ENCODE measurements at places on chromosomes 7 and 10.

- DNase-seq, result no peak
These were observed 242.3 kb downstream of the DYNC1I1 start for GRCh38 chr7:96014617-96015016.

DNA sequence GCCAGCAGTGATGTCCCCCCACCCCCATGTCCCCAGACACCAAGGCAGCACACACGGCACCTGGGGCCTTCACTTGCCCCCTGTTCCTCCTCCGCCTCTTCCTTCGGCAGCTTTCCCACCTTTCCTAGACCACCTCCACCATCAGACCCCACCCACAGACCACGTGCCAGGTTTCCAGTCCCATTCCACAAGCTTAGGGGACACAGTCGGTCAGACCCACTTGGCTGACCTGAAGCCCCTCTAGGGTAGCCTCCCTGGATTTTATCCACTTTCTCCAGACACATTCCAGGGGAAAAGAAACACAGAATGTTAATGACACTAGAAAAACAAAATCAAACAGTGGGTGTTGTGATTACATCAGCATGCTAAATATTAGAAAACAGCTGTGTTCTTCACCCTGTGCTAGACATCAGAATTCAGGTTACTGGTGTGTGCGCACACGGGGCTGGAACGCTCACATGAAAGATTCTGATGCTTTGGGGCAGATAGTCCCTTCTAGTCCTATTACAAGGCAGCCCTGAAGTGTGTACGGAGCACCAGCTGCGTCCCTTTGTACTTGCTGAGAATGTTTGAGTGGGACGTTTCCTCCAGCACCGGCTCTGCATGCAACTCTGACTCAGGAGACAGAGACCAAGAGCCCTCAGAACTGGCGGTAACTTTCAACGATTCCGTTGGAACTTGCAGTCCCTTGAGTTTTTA lies 75.5 kb upstream of the PPP2R2D start:
- no peak for DNase-seq

DNA sequence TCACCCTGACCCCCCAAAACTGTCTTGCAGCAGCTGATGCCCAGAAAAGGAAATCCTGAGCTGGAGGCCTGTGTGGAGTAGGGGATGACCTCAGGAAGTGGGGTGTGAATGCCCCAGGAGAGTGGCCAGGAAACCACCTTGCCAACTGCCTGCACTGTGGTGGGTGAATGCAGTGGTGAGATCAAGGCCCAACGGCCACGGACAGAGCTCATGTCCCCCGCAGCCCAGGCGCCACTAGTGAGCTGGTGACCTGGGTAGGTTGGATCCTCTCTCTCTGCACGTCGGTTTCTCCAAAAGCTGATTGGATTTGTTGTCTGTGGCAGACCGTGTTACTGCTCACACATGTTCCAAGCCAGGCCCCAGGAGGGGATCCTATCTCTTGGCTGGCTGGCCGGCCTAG lies 448.9 kb downstream of the TCERG1L start:
- no peak for DNase-seq

- DNase-seq, result peak; percentile 48
These were observed 114.0 kb upstream of the COBL start for GRCh38 chr7:51430480-51431086.

GRCh38 chr7:133003052-133003910 lies 78.6 kb downstream of the CHCHD3 start:
- no peak for DNase-seq

GRCh38 chr10:4093438-4093837 lies 308.4 kb upstream of the KLF6 start:
- DNase-seq, result no peak

DNA sequence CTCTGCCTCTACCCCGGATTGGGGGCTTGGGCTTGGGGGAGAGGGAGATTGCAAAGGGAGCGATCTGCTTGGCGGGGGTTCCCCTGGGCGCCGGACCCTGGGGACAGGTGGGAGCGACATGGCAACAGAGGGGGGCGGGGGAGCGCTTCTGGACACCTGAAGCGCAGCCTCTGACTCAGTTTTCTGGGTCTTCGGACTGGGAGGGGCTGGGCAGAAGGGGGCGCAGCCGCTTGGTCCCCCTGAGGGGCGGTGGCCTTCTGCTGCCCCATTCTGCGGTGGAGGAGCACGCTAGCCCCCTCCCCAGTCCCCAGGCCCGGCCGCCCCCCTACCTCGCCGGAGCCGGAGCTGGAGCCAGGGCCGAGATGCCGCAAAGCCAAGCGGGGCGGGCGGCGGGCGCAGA lies 380 bp downstream of the NAT16 start:
- DNase-seq, result no peak

DNA sequence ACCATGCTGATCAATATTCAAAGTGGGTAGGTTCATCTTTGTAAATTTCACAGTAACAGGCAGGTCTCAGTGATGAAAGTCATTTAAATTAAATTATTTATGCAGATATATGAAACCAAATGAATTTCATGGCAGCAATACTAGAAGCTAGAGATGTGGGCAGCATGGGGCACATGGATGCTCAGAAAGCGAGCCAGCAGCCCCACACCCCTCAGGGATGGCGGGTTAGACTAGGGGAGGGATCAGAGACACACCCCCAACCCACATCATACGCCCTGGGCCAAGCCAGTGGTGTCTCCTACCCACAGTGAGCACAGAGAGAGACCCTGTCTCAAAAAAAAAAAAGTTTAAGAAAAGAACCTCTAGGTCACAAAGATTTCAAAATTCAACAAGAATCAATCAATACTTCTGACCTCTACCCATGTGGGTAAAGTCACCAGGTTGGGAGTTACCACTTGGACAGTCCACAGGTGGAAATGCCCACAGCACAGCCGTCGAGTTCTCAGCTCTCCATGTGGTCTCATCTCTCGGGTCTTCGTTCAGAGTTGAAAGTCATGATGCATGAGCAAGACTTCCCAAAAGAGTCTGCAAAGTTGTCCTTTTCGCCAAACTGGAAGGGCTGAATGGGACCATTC lies 79.3 kb upstream of the PPP2R2D start:
- no peak for DNase-seq

- no peak for DNase-seq
These were observed 109.4 kb downstream of the FAM107B start for GRCh38 chr10:14665304-14665703.

DNA sequence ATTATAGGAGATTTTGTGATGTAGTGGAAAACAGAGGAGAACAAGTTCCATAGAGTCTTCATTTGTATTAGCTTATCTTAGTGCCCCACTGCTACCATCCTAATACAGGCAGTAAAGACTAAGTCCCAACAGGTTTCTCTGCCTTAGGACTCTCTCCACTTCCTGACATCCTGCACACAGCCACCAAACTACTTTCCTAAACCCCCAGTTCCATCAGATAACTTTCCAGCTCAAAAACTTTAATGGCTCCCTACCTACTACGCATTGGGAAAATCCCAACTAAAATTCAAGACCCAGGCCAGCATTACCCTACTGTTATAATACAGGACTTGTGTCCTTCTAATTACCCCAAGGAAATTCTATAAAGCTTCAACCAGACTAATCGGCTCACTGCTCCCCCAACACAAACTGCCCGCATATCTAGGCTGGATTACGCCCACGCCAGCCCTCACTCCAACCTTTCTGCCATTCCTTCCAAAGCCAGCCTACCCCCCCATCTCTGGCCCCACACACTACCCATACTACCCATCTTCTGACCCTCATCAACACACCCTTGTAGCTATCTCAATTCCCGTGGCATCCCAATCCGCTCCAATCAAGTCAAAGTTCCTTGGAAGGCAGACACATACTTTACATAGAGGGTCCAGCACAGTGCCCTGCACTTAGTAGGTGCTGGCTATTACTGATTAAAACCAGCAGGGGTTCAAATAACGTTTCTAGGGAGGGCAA lies 1.4 kb downstream of the IDE start:
- no peak for DNase-seq

GRCh38 chr10:44883593-44884331 lies 27.4 kb upstream of the TMEM72 start:
- DNase-seq, result no peak

- no peak for DNase-seq
These were observed 16.0 kb downstream of the WAC start for GRCh38 chr10:28548781-28549498.

- DNase-seq, result peak; percentile 28
These were observed 23.6 kb downstream of the CEP41 start for GRCh38 chr7:130417213-130417612.

DNA sequence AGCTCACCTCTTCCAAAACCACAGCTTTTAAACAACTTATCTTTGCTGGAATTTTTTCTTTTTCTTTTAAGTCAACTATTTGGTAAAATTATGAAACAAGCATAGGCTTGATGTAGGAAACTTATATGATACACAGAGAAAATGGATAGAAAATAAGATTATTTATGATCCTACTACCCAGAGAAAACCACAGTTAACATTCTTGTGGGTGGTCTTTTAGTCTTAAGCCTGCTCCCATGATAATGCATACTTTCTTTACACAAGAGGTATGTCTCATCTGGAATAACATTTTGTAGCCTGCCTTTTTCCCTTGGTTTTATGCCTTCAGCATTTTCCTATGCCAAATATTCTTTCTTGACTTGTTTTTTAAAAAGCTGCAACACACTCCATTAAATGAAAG lies 21.4 kb downstream of the PLPP4 start:
- no peak for DNase-seq

- DNase-seq, result no peak
These were observed 26.5 kb upstream of the SPOCK2 start for GRCh38 chr10:72114706-72115450.

GRCh38 chr10:50279489-50279888 lies 28.2 kb upstream of the ASAH2 start:
- DNase-seq, result no peak

DNA sequence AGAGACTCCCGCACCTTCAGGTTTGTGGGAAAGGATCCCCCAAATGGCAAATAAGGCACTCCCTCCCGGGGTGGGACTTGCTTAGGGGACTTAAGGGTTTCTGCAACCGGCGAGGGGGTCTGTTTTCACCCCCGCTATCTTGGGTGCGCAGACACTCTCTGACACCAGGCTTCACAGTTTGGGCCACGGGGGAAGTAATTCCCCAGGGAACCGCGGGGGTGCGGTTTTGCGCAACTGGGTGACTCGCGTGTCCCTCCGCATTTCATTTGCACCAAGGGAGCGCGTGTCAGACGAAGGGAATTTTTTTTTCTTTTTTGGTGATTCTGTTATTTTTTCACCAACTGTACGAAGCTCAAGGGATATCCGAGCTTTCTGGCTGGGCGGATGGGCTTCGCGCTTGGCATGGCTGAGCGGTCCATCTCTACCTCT lies 1.7 kb downstream of the GRM8 start:
- DNase-seq, result no peak

GRCh38 chr7:135879233-135879632 lies 97.9 kb downstream of the MTPN start:
- no peak for DNase-seq

- DNase-seq, result no peak
These were observed 9.7 kb downstream of the CHST3 start for GRCh38 chr10:71973777-71974488.

DNA sequence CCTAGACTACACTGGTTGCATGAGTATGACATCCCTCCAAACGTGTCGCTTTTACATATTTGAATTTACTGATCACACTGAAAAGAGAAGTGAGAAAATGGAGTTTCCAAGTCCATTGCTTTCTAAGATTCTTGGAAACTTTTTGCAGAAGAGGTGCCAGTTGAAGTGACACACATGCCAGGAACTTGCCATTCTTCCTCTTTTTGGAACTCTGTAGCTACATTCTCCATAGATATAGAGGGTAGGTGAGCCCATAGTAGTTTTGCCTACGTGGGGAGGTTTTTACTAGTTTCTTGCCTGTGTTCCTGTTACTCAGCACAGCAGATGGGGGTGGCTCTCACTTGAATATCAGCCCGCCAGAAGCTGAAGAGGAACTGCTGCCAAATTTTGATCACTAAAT lies 286.6 kb upstream of the NRP1 start:
- no peak for DNase-seq

DNA sequence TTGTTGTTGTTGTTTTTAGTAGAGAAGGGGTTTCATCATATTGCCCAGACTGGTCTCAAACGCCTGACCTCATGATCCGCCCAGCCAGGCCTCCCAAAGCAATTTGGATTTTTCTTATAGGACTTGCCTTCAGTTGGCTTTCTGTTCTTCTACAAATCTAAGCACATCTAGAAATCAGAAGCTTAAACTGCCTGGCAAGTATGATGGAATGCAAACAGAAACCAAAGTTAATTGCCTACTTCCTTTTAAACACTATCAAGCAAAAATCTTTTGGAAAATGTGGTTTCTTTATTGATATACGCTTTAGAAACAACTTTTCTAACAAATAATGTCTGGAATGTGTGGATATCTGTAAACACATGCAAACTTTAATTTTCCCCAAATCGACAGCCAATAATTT lies 64.9 kb downstream of the USP6NL start:
- DNase-seq, result no peak

DNA sequence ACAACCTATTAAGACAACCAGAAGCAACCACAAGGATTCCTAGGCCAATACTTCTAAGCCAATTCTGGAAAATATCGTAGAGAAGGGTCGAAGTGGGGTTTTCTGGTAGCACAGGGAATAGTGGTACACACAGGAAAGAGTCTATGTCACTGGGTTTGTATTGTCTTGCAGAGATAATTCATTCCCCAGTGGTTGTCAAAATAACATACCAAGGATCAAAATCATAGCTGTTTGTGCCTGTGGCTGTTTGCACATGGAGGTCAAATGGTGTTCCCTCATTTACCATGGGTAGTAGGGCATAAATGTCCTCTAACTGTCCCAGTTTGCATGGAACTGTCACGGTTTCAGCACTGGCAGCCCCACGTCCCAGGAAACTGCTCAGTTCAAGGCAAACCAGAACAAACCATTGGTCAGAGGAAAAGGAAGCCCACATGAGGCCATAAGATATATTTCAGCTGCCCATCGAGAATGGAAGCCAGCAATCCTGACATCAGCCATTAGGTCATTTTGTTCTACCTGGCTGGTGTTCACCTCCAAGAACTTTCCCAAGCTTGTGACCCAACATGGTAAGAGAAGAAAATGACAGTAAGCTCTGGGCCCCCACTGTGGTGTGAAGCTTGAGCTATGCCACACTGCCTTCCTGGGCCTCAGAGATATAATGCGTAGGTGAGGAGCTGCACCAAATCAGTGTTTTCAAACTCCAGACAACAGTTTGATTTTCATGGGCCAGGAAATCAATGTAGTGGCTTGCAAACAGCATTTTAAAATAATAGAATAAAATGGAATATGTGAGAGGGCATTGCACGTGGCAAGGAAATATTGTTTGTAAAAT lies 53.9 kb upstream of the NFE2L3 start:
- DNase-seq, result no peak

GRCh38 chr7:890868-891267 lies 14.5 kb downstream of the GET4 start:
- no peak for DNase-seq

Data from activated CD4-positive, alpha-beta T cell treated with anti-CD3 and anti-CD28 coated beads, Interleukin-2, amount 50 U/mL, for 48 hours (primary cell).